Cardiac ventricle fibroblast (primary cell): ENCODE measurements at places on chromosomes 1 and 21. TPM values are rescaled to one million over a fixed set of nuclear protein-coding genes. Genes with fewer than 3 reads are reported as not detected.

Gene MROH7
- total RNA-seq = 0.05 TPM in 1 of 2 replicates, not detected in the other

Gene CADM3
- 185 and 186 TPM in 2 replicates for total RNA-seq

Gene TMCC2
- total RNA-seq = 1.4 and 2.3 TPM in 2 replicates

Gene CD2
- not detected in 2 replicates for total RNA-seq

Gene PRRX1
- 113 and 143 TPM in 2 replicates for total RNA-seq
